ENCODE measurements at places on chromosomes 6 and 20.
A peak's percentile ranks its signal among the peaks of the same experiment; 100 is the strongest.

DNA sequence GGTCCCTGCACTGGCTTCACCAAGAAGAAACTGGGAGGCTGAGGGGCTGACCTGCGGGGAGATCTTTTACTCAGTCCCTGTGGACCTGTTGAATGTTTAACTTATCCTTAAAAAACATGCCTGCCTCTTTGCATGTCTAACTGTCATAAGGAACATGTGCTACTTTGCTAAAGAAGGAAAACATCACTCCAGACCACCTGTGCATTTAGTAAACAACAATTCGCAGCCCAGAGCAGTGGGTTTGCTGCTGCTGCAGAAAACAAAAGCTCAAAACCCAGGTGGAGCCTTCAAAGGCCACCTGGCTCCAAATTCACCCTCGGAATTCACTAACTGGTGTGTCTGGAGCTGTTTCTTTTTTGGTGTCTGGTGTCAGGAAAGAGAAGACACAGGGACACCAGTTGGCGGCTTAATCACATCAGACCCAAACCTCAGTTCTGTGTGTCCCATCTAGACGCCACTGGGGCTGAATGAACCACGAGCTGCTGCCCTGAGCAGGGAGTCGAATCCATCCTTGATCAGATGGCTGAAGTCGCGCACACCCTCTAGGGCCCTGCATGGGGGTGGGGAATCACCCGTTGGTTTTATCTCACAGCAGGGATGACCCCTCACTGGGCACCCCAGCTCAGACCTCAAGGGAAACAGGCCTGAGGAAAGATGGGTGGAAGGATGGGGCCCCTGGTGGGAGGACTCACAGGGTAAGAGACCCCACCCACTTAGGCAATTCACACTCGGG lies 344.3 kb downstream of the PREX1 start:
- no peak overlapping the region for H3K4me3 ChIP-seq
- no peaks in the 10 kb centered on the region for H3K4me1 ChIP-seq
- H3K36me3 ChIP-seq, result no peaks in the 10 kb centered on the region
- H3K27me3 ChIP-seq, result no peaks in the 10 kb centered on the region
- no peak for DNase-seq
- no peak overlapping the region for H3K27ac ChIP-seq

- H3K4me1 ChIP-seq, result peaks cover 11% of the 10 kb centered on the region
- no peaks in the 10 kb centered on the region for H3K36me3 ChIP-seq
- H3K27ac ChIP-seq, result peak overlapping the region; percentile 75
- no peaks in the 10 kb centered on the region for H3K27me3 ChIP-seq
Observed at GRCh38 chr6:33076406-33076934, 680 bp downstream of the HLA-DPB1 start.

DNA sequence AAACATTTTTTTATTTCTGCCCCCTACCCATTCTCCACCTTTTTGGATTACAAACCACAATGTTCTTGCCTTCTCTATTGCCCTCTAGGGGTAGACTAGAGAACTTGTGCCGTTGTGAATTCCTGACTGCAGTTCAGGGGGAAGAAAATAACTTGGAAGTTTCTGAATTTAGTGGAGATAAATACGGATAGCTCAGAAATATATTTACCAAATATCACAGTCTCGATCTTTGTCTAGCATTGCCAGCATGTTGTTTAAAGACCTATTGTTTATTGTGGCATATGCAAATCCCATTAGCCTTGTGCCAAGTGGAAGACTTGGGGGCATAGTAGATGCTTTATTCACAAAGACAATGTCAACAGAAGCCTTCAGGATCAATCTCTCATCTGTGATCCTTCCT lies 154.1 kb upstream of the MMS22L start:
- H3K4me1 ChIP-seq, result no peaks in the 10 kb centered on the region
- no peaks in the 10 kb centered on the region for H3K27me3 ChIP-seq
- no peaks in the 10 kb centered on the region for H3K36me3 ChIP-seq
- H3K27ac ChIP-seq, result no peak overlapping the region
- no peak for DNase-seq
- no peak overlapping the region for H3K4me3 ChIP-seq

DNA sequence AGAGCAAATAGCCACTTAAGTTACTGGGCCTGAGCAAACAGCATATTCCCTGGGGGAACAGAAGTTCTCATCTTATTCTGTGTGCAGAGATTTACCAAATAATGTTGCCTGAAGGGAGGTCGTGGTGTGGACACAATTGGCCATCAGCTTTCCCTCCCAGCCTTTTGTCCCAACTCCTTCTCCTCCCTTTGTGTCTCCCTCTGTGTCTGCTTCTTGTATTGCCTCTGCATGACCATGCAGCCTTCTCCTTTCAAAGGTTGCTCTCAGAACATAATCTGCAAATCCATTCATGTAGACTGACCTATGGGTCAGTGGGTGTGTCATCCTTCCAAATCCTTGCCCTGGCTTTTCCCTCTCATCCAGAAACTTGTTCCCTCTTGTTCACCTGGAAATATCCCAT lies 150.3 kb upstream of the INSM1 start:
- H3K36me3 ChIP-seq, result no peaks in the 10 kb centered on the region
- no peak overlapping the region for H3K4me3 ChIP-seq
- no peaks in the 10 kb centered on the region for H3K4me1 ChIP-seq
- no peak overlapping the region for H3K27ac ChIP-seq
- peaks cover 5% of the 10 kb centered on the region for H3K27me3 ChIP-seq

- peak; percentile 77 for DNase-seq
- peak overlapping the region; percentile 78 for H3K4me3 ChIP-seq
- H3K27me3 ChIP-seq, result peaks cover 4% of the 10 kb centered on the region
- H3K36me3 ChIP-seq, result no peaks in the 10 kb centered on the region
Observed at GRCh38 chr6:113854531-113855499, 2.3 kb upstream of the MARCKS start.

GRCh38 chr6:155327326-155328073 lies 13.2 kb upstream of the TFB1M start:
- H3K27me3 ChIP-seq, result no peaks in the 10 kb centered on the region
- no peak for DNase-seq
- no peak overlapping the region for H3K4me3 ChIP-seq
- H3K4me1 ChIP-seq, result peaks cover 4% of the 10 kb centered on the region
- peak overlapping the region; percentile 31 for H3K27ac ChIP-seq

GRCh38 chr6:10873374-10873773 lies 8.5 kb downstream of the GCM2 start:
- peaks cover 6% of the 10 kb centered on the region for H3K27me3 ChIP-seq
- no peak overlapping the region for H3K4me3 ChIP-seq
- no peak for DNase-seq
- H3K27ac ChIP-seq, result no peak overlapping the region
- no peaks in the 10 kb centered on the region for H3K36me3 ChIP-seq

GRCh38 chr6:34182751-34183531 lies 37.1 kb upstream of the GRM4 start:
- H3K36me3 ChIP-seq, result no peaks in the 10 kb centered on the region
- no peak overlapping the region for H3K4me3 ChIP-seq
- no peaks in the 10 kb centered on the region for H3K27me3 ChIP-seq
- DNase-seq, result peak; percentile 63

DNA sequence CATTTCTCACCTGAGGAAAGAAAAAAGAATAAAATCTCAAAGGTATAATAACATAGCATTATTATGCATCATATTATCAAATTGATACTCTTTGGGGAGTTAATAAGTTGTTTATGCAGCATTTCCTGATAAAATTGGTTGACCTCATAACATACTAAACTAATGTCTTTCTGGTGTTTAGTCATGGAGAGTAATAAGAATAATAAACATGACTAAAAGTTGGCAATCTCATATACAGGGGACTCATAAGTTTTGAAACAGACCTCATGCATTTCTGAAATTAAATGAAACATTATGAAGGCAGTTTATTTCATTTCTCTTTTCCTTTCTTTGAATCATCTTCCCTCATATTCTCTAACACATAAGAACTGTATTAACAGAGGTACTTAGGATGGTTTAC lies 60.5 kb upstream of the PRDM1 start:
- DNase-seq, result no peak
- H3K4me1 ChIP-seq, result peaks cover 16% of the 10 kb centered on the region
- no peak overlapping the region for H3K4me3 ChIP-seq
- peaks cover 6% of the 10 kb centered on the region for H3K27me3 ChIP-seq

DNA sequence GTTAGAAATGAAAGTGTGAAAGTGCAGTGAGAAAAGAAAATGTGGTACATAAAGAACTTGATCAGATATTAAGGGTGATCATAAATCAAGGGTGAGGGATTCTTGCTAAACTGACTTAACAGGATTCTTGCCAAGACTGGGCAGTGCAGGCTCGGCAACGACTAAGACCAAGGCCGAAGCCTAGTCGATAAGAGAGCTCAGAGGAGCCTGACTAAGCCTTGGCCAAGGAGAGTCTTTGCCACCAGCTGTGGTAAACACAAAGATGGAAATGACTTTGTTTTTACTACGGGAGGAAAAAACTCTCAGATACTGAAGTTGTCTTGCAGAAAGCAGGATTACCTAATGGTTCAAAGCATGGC lies 196.6 kb downstream of the LY86 start:
- H3K27me3 ChIP-seq, result no peaks in the 10 kb centered on the region
- H3K4me1 ChIP-seq, result peaks cover 6% of the 10 kb centered on the region
- no peak for DNase-seq

DNA sequence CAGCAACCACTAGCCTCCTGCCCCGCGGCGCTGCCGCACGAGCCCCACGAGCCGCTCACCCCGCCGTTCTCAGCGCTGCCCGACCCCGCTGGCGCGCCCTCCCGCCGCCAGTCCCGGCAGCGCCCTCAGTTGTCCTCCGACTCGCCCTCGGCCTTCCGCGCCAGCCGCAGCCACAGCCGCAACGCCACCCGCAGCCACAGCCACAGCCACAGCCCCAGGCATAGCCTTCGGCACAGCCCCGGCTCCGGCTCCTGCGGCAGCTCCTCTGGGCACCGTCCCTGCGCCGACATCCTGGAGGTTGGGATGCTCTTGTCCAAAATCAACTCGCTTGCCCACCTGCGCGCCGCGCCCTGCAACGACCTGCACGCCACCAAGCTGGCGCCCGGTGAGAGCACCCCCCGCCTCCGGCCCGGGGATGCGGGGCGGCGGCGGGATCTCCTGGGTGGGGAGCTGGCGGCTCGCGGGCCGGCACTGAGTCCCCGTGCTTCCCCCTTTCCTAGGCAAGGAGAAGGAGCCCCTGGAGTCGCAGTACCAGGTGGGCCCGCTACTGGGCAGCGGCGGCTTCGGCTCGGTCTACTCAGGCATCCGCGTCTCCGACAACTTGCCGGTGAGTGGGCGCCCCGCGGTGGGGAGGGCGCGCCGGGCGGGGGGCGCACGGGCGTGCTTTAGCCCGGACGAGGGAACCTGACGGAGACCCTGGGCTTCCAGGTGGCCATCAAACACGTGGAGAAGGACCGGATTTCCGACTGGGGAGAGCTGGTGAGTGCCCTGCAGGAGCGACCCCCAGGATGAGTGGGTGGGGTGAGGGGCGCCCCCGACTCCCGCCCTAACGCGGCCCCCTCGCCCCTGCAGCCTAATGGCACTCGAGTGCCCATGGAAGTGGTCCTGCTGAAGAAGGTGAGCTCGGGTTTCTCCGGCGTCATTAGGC lies 585 bp downstream of the PIM1 start:
- peak overlapping the region; percentile 69 for H3K4me3 ChIP-seq
- no peaks in the 10 kb centered on the region for H3K27me3 ChIP-seq
- peak; percentile 84 for DNase-seq
- peaks cover 24% of the 10 kb centered on the region for H3K4me1 ChIP-seq

DNA sequence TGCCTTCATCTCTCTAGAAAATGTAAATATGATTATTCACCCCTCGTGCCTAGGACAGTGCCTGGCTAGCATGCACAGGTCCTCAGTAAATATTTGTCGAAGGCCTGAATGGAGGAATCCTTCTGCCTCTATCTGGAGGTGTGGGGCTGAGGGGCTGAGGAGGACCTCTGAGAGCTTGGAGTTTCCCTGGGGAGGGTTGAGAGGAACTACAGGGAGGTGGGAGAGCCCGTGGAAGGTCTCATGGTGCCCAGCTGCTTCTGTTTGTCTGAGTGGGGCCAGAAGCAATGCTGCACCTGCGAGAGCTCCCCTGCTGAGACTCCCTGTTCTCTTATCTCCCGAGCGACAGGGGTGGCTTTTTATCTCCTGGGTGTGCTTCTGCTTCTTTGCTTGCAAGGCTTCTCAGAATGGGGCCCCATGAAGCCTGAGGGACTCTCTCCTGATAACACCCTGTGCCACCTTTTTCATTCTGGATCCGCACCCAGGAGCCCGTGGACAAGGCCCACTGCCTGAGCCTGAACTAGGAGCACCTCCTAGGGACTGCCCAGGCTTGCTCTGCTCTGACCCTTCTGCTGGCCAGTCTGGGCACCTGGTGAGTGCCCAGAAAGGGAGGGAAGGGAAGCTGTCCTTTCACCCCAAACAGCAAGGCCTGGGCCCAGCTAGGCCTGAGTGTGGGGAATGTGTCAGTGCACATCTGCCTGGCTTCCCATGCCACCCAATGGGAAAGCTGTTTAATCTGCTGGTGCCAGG lies 2.4 kb downstream of the SLC29A1 start:
- peak overlapping the region; percentile 11 for H3K27ac ChIP-seq
- peaks cover 12% of the 10 kb centered on the region for H3K36me3 ChIP-seq
- H3K4me1 ChIP-seq, result peaks cover 45% of the 10 kb centered on the region
- no peak overlapping the region for H3K4me3 ChIP-seq

DNA sequence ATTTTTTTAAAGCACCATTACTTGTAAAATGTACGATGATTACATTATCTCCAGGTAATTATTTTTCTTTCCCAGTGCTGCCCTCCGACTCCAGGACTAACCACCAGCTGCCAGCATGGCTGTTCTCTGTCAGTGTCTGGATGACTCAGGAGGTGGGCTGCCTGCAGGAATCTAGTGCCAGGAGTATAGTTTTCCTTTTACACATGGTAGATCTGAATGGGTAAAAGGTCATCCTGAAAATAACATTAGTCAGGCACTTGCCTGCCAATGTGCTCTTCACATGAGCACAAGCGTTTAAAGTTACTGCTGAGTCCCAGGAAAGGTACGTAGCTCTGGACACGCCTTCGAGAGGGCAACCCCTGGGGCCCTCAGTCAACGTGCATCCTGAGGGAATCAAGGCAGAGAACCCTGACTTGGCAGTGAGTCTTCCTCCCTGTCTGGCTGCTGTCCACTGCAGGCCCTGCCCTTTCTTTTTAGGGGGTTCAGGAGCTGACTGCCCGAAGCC lies 2.4 kb downstream of the DYNLT1 start:
- H3K4me1 ChIP-seq, result peaks cover 33% of the 10 kb centered on the region
- H3K27me3 ChIP-seq, result no peaks in the 10 kb centered on the region
- peak overlapping the region; percentile 98 for H3K4me3 ChIP-seq
- DNase-seq, result peak; percentile 60
- H3K27ac ChIP-seq, result peak overlapping the region; percentile 99

DNA sequence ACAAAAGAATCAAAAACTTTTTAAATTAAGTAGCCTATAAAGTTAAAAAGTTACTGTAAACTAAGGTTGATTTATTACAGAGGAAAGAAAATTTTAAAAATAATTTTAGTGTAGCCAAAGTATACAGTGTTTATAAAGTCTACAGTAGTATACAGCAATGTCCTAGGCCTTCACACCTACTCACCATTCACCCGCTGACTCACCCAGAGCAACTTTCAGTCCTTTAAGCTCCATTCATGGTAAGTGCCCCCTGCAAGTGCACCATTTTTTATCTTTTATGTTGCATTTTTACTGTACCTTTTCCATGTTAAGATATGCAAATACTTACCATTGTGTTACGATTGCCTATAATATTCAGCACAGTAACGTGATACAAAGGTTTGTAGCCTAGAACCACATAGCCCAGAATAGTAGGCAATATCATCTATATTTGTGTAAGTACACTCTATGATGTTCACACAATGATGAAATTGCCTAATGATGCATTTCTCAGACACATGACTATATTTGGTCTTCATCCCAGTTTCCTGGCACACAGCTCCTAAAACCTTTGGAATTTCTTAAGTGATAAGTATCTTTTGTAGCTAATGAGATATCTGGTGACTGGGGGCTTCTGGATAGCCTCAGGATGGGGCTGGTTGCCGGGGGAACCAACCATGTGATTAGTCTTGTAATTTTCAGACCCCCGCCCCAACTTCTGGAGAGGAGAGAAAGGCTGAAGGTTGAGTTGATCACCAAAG lies 111.0 kb downstream of the MRPL14 start:
- peak; percentile 27 for DNase-seq
- H3K36me3 ChIP-seq, result no peaks in the 10 kb centered on the region
- no peaks in the 10 kb centered on the region for H3K4me1 ChIP-seq
- H3K4me3 ChIP-seq, result no peak overlapping the region
- no peak overlapping the region for H3K27ac ChIP-seq

Data from upper lobe of right lung (tissue), 1 donor.